ENCODE measurements at places on chromosomes 12 and 14.

DNA sequence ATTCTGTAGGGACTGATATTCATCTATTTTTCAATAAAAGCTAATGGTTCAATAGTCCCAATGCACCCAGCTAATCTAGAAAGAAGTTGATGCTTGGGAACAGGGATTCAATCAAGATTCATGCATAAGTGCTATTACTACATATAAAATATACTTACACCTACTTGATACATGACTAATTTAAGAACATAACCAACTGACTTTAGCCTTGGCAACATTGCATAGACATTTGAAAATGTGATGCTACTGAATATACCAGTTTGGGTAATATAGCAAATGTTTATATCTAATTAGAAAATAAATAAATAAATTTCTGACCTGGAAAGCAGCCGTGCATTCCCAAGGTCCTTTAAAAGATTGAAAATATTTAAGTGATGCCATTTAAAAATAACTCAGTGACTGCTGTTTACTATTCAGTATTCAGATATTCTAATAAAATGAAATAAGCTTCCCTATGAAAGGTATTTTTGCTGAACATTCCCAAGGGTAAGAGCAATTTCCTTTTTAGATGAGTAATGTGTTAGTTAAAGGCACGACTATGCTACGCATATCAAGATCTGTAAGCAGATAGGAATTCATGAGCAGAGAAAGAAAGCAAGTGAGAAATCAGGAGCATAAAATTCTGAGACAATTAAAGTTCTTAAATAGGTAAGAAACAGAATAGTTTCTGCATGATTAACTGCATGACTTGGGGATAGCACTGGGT is 160.6 kb upstream of the SYT1 start:
- no peak for DNase-seq

DNA sequence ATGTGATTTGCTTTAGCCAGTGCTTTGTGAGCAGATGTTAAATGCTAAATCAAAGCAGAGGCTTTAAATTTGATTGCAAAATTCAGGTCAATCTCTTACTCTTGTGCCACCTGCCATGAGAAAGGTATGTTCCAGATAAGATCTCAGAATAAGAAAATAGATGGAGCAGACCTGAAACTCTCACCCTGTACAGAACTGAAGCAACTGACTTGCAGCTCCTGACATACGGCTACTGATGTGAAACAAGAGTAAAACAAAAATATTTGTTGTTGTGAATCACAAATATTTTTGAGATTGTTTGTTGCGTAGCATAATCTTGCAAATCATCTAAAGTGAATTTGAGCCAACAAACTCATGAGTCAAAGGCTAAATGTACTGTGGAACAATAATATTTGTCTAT is 3.5 kb upstream of the OSBPL8 start:
- DNase-seq, result no peak

DNA sequence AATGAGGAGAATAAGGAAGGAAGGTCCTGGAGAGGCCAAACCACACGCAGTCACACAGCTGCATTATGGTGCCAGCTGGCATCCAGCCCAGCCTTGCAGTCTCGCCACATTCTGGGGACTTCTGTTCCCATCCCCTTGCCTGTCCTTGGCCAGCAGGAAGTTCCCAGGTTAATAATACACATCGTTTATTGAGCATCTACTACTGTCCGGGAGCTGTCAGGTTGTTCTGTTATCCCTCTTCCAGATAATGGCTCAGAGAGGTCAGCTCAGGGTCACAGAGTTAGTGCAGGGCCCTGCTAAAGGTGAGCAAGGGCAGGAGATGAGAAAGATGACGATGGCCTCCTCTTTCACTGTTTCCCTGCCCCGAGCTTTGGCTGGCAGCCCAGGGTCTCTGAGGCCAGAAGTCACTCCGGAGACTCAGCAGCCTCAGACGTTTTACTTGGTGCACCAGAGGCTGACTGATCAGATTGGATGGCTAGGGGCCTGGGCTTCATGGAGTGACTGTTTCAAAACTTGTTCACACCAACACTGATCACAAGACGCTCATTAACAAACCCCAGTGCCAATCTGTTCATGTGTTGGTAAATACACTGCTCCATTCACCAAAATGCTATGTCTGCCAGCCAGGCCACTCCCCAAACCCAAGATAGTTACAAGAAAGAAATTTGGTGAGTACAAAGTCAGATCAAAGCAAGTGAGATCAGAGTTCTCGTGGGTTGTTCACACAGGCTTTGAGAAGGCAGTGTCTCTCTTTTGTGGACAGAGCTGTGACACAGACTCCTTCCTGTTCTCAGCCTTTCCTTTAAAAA is 79.2 kb downstream of the B4GALNT3 start:
- DNase-seq, result peak; percentile 44

DNA sequence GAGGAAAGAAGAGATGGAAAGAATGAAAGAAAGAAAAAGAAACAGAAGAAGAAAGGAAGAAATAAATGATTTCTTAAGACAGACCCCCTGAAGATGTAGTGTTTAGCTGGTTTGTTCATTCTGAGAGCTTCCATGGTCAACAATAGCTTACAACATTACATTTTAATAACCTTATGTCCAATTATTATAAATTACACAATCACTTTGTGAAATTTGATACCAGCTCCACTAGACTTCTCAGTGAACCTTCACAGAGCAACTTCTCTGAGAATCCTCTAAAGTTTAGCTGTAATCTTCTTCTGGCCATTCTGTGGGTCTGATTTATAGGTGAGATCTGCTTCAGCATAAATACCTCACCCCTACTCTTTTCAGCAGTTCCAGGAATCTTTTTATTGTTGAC is 27.9 kb downstream of the SIX1 start:
- DNase-seq, result no peak

GRCh38 chr12:89709995-89710872 is 1.6 kb upstream of the ATP2B1 start:
- no peak for DNase-seq

GRCh38 chr12:57541001-57541400 is 6.0 kb downstream of the DCTN2 start:
- DNase-seq, result no peak

GRCh38 chr14:51382506-51382905 is 142.5 kb downstream of the TMX1 start:
- no peak for DNase-seq

DNA sequence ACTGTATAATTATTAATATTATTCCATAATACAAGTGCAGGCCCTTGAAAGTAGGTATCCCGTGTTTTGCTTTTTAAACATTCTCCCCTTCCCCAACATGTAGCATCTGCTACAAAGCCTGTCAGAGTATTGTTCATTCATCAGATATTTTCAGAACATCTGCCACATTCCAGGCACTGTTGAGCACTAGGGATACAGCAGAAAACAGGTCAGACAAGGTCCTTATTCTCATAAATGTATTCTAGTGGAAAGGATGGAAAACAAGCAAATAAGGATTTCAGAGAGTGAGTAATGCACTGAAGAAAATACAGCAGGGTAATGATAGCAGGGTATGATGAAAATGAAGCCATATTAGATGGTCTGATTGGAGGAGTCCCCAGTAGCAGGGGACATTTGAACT is 3.8 kb downstream of the ERP29 start:
- DNase-seq, result no peak

- DNase-seq, result no peak
These were observed 746.8 kb downstream of the DIO2 start for GRCh38 chr14:79464468-79464867.

DNA sequence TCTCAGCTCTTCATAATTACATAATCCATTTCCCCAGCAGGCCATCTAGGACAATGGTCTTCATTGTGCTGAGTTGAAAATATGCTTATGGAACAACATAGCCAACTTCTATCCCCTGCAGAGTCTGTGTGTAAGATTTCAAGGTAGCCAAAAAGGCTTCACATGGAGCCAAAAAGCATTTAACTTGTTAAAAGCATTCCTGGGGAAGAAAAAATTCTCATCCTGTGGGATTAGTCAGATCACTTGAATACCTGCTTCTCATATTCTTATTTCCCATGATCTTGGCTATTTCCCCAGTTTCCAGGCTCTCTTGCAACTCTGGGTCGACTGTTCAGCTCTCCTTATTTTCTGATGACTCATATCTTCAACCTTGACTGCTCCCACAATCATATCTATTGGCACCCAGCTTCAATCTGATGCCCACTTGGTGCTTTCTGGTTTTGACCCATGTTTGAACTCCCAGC is 178.9 kb downstream of the KLHL28 start:
- no peak for DNase-seq

- DNase-seq, result no peak
These were observed 356.4 kb upstream of the SEL1L start for GRCh38 chr14:81890020-81890419.

- DNase-seq, result no peak
These were observed 365.4 kb upstream of the ATP2B1 start for GRCh38 chr12:90074086-90074485.

GRCh38 chr12:121461048-121461447 is 61.1 kb downstream of the RNF34 start:
- DNase-seq, result no peak

- no peak for DNase-seq
These were observed 1.5 kb upstream of the PNMA1 start for GRCh38 chr14:73715707-73716106.

- no peak for DNase-seq
These were observed 190.6 kb downstream of the ITPR2 start for GRCh38 chr12:26642361-26642760.

- no peak for DNase-seq
These were observed 41.7 kb downstream of the PLBD1 start for GRCh38 chr12:14525964-14526363.

DNA sequence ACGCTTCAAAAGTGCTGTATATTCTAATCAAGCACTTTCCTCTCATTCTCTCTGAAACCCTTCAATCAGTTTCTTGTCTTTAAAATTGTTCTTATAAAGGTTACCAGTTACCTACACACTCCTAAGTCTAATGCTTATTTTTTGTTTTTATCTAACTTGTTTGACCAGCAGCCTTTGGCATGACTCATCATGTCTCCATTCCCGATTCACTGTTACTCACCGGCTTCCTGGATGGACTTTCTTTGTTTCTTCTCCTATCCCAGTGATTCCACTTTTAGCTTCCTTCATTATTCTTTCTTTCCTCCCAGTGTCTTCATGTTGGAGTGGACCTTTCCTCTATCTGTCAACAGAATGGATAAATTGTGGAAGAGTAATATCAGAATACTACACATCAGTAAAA is 368.6 kb upstream of the CCDC196 start:
- no peak for DNase-seq

DNA sequence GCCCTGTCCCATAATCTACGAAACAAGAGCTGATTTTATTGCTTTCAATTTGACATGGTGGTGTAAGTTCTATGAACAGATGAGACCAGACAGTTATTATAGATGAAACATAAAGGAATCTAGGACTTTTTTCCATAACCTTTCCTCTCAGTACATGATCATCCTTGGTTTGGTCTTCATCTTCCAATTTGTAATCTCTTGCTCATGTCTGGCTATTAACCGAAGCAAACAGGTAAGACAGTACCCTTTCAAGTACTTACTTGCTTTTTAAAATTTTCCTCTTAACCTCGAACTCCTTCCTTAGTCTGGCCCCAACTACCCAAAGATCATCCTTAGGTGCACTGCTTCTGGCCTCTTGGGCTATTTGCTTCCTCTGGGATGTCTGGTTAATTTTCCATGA is 1.2 kb downstream of the TSPAN31 start:
- no peak for DNase-seq

- DNase-seq, result no peak
These were observed 10.0 kb upstream of the KRT82 start for GRCh38 chr12:52415870-52416750.

DNA sequence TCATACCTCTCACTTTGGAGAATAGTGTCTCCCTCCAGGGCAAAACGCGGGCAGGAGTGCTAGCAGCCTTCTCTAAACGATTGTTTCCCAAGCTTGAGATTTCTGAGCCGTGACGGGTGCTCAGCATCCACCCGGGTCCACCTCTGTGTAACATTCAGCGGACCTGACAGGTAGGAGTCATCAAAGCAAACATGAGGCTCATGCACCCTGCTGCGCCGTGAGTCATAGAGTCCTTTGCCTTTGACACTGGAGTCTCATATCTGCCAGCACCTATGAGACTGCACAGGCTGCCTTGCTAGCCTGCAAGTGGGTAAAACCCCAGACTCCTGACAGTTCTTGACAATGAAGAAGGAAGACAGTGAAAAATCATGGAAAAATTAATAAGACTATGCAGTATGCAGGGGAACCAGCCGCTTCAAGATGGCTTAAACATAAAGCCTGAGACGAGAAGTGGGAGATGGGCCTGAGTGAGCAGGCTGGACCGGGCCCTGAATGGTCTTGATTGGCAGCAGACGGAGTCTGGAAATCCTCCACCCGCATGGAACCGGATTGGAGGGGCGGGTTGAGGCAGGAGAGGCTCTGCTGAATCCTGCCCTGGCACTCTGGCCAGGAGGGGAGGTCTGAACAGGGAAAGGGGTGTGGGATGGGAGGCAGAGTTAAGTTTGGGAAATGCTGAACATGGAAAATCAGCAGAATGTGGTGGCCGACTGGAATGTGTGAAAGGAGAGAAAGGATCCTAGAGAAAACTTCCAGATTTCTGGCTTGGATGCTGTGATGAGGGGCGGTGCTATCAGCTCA is 54.2 kb downstream of the LGMN start:
- no peak for DNase-seq

GRCh38 chr14:34420547-34421150 is 41.4 kb downstream of the SPTSSA start:
- DNase-seq, result no peak

- peak; percentile 56 for DNase-seq
These were observed 233.5 kb downstream of the EFCAB11 start for GRCh38 chr14:89720741-89721729.

DNA sequence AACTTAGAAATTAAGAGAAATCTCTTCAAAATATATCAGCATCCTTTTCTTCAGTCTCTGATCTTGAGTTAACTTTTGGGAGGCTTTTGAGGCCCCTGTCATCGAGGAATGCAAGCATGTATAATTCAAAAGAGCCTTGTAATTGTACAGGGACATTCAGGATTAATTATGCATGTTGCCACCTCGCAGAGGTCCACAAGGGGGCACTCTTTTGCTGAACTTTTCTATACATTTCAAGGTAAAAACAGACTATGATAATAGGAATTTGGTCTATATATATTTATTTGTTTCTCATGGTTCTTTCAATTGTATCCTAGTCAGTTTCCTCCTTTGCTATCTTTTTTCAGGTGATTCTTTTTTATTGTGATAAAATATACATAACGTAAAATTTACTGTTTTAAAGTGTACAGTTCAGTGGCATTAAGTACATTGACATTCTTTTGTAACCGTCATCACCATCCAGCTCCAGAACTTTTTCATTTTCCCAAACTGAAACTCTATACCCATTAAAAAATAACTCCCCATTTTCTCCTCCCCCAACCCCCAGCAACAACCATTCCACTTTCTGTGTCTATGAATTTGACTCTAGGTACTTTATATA is 47.0 kb upstream of the SLC2A13 start:
- peak; percentile 22 for DNase-seq

DNA sequence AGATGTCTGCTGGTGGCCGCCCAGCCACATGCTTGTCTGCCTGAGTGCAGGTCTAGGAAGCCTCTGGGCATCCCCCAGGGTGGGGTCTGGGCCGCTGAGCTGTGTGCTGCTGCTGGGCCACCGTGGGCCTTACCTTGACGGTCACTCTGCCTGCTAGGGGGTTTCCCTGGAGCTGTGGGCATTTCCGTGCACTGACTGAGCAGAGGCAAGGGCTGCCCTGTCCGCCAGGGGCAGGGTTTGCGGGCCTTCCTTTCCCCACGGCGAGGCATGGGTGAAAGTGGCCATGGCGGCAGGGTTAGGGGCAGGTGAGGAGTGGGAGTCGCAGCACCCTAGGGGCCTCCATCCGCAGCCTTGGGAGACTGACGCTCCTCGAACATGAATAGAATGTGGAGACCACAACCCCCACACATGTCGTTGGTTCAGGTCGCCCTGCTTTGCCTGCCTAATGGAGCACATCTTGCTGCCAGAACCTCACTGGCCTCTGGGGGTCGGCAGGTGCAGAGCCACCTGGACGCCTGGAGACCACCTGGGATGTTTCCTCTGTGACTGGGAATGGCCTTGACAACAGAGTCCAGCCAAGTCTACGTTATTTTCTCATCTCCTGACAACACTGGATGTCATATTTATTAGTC is 2.5 kb downstream of the ZBTB42 start:
- DNase-seq, result no peak
